COLO829 (cell line): ENCODE measurements at places on chromosomes 6 and 20.

DNA sequence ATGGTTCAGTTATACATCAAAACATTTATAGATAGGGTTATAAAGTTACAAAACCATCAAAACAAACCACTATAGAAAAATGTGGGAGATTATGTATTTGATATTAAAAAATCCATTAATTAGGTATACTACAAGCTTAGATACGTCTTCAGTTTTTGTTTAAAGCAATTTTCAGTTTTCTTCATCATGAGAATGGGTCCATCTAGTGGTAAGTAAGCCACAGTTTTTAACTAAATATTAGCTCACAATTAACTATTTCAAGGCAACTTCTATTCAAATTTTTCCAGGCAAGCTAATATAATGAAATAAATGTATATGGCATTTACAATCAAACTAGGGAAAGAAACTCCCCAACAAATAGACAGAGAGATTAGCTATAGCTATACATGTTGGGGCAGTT, 44.4 kb downstream of the RNGTT start:
- no peak for DNase-seq

DNA sequence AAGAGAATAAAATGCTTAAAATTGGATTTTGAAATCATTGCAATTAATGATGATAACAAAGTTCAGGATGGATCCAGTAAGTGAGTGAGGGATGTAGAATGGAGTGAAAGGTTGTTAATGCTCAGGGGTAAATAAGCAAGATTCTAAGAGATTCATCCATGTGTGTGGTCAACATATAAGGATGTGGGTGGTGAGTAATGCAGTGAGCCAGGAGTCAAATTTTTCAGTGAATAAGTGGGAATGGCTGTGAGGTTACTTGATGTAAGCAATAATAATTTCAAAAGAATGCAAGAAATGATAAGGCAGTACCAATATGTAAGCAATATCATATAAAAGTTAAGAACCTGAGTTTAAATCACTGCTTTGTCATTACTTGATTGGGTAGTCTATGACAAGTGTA, 207.5 kb upstream of the ADGRB3 start:
- DNase-seq, result no peak

DNA sequence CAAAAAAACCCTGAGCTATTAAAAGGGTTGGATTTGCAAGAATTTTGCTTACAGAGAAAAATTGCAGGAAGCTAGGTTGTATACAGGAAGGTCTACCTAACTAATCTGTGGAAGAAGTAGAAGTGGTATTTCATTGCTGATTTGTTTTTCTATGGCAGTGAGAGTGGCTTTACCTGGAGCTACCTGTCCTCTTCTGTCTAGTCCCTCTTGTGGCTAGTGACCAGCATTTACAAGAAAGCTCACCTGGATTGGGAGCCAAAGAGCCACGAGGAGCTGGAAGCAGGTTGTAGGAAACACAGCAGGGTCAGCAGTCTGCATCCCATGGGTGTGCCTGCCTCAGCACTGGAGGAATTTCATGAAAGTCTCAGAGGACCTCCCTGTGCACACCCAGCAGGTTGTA, 120.3 kb upstream of the RALGAPA2 start:
- no peak for DNase-seq

GRCh38 chr6:45677381-45678284, 299.9 kb upstream of the SUPT3H start:
- DNase-seq, result peak; percentile 18

- no peak for DNase-seq
Measured at GRCh38 chr6:113558966-113559365, 298.2 kb upstream of the MARCKS start.

GRCh38 chr6:35508027-35508426, 4.7 kb downstream of the TULP1 start:
- DNase-seq, result no peak

GRCh38 chr20:24953621-24954133, 4.6 kb downstream of the CST7 start:
- no peak for DNase-seq

DNA sequence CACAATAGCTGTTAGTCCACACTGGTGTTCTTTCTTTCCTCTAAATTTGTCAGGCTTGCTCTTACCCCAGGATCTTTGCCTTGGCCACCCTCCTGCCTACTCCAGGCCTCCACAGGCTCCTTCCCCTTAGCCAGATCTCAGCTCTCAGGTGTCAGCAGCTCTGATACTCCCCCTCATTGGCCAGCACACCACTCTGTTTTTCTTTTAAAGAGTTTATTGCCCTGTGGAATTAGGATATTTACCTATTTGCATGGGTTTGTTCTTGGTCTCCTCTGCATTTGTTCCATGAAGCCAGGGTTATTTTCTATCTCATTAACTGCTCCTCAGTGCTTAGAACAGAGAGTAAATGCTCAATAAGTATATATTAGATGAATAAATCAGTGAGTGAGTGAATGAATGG, 36.8 kb downstream of the GCNT2 start:
- no peak for DNase-seq

GRCh38 chr6:45590696-45591184, 213.0 kb upstream of the SUPT3H start:
- DNase-seq, result no peak

DNA sequence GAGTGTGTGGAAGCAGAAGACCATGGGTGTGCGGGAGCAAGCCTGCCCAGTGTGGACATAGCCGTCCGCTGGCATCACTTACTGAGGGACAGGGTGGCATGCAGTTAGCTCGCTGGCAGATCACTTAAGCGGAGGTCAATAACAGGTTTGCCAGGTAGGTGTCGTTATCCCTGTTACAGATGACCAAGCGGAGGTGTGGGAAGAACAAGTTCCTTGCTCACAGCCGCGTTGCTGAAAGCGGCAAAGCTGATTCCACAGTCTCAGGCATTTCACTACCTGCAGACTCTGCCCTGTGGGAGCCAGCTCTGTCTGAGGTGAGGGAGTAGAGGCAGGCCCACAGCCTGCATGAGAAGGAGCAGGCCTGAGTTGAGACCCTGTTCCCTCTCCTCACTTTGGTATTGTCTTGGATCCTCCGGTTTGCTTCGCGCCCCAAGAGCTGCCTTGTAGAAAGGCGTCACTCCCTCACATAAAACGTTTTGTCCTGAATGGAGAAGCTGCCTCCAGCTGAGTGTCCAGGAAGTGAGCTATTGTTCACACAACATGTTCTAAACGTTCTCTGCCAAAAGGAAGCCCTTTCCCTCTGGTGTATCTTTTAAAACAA, 96.9 kb downstream of the TCP11 start:
- DNase-seq, result no peak

DNA sequence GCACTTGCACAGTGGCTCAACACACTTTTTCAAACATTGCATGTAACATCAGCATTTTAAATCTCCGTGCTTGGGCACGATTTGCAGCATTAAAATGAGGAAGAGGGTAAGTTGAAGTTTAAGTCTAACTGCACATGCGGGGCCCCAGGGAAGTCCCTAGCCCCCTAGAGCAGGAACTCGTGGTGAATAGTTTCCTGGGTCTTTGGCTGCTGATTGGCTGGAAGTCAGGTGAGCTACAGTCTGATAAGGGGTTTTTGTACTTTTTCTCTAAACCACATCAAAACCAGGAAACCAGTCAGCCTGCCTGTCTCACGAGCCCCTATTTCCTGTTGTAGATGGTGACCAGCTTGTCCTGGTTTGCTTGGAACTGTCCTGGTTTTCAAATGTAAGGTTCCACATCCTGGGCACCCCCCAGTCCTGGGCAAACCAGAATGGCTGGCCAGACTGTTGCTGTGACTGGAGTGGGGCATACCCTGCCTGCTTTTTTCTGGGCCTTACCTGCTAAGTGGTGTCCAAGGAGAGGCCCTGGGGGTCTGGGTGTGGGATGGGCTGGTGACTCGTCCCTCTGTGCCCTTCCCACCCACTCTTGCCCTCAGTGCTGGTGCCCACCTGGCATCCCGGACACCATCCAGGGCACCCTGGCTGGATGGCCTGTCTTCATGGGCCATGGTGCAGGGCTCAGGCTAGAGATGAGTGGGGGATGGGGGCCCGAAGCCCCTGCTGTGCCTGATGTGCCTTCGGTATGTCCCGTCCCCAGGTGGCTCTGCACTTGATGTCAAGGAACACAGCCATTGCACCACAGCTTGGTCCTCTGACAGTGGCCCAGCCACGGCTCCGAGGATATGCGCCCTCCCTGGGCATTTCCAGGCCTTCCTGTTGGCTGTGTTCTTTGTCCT, 31.8 kb downstream of the SUN5 start:
- peak; percentile 66 for DNase-seq

- no peak for DNase-seq
Measured at GRCh38 chr6:136524936-136525413, 25.2 kb downstream of the MAP7 start.

- peak; percentile 13 for DNase-seq
Measured at GRCh38 chr6:21478883-21479539, 114.5 kb upstream of the SOX4 start.

GRCh38 chr6:161631676-161632194, 357.9 kb upstream of the AGPAT4 start:
- DNase-seq, result no peak

- no peak for DNase-seq
Measured at GRCh38 chr6:85237478-85237877, 212.4 kb upstream of the NT5E start.

DNA sequence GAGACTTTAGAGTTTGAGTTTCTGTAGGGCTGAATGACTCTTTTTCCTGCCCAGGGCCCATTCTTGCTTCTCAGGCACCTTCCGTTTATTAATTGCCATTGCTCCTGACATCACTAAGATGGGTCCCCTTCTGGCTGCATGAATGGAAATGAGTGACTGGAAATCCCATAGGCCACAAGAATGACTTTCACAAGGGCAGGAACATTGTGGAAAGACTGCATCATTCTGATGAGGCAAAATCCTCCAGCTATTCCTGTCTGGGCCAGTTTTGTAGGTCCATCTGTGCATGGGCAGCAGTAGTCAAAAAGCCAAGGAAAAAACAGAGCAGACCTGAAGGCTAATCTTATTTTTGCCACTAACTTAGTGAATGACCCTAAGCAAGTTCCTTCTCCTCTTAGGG, 19.3 kb downstream of the TMEM74B start:
- no peak for DNase-seq

DNA sequence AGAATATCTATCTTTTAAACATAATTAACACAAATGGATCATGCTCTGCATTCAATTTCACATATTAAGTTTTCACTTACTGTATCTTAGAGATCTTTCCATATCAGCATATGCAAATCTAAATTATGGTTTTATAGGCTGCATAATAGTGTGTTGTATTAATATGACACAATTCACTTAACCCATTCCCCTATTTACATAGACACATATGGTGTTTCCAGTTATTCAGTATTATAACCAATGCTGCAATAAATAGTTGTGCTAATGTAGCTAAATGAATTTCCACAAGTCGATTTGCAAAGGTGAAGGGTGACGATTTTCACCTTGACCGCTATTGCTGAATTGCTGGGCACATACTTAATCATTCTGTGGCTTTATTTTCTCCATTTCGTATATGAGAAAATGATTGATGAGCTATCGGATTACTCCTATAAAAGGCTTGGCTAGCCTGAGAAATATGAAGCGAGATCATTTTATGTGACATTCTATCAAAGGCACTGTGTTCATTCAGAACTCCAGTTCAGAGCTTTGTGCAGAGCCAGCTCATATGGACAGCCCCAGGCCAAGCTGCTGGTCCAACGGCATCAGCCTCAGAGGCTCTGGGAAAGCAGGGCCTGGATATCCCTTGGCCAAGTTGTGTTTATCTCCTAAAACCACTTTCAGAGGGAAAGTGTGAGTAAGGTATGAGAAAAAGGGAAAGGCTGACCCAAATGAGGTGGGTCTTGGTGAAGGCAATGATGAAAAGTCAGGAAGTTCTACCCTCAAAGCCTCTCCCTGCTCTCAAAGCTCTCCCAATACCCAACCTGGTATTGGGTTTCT, 50.8 kb downstream of the GFOD1 start:
- no peak for DNase-seq

- DNase-seq, result peak; percentile 17
Measured at GRCh38 chr6:54291146-54291545, 17.1 kb upstream of the TINAG start.

DNA sequence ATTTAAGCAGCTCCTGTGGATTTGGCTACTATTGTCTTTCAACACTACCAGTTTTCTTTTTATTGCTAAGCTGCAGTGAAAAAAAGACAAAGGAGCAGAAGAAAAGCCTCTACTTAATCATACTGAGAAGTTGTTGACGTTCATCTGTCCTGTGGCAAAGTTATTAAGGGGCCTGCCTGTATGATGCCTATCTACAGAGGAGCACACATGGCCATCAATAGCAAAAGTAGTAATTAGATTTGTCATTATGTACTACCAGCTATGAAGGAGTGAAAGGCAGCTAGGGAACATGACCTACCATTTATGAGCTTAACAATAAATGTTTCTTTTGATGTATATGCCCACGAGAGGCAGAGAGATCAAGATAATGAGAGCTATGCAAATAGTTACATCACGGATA, 620.9 kb downstream of the PHF3 start:
- no peak for DNase-seq

- no peak for DNase-seq
Measured at GRCh38 chr6:109093732-109094415, 772 bp downstream of the SESN1 start.

- peak; percentile 76 for DNase-seq
Measured at GRCh38 chr6:48111143-48111506, at the start of gene PTCHD4. PTCHD4 (minus strand) TSS chr6:48111197; CDS start chr6:48068957, 42,240 bp downstream.

- DNase-seq, result no peak
Measured at GRCh38 chr6:89237158-89237557, 20.0 kb upstream of the GABRR1 start.
